ENCODE measurements at places on chromosomes 3 and 15.
A peak's percentile ranks its signal among the peaks of the same experiment; 100 is the strongest.

GRCh38 chr3:185076219-185076618 is 76.6 kb downstream of the C3orf70 start:
- DNase-seq, result no peak

DNA sequence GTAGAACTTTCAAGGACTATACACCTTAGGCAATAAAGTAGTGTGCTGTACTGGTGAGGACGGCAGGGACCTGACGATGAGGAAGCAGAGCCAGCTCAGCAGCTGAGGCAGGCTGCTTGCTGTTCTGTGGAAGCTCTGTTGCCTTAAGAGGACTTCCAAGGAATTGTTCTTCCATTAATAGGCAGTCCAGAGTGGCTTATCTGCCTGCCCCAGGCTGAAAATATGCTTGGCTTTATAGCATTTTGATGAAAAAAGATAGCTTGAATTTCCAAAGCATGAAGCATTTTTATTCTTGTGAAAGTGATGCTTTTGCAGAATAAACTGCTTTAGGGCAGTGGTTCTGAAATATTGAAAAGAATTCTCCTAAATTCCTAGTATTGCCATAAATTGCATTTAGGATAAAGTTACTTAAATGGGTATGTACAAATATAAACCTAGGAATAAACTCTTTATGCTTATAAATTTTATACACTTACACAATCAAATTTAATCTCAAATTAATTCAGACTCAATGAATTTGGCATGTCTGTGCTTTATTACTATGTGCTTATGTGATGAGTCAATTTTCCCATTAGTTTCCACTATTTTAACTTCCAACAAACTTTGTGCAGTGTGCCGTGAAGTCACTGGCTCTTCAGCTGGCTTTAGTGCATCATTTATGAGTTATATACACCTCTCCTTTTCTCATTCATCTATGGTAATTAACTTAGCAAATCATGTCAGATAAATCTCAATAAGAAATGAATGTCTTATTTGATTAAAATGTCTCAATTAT is 231.0 kb upstream of the RASGRP1 start:
- no peak for DNase-seq

GRCh38 chr15:52636459-52636858 is 42.7 kb downstream of the ATOSA start:
- no peak for DNase-seq

- DNase-seq, result peak; percentile 24
These were observed 575 bp downstream of the LEO1 start for GRCh38 chr15:51971032-51971374.

DNA sequence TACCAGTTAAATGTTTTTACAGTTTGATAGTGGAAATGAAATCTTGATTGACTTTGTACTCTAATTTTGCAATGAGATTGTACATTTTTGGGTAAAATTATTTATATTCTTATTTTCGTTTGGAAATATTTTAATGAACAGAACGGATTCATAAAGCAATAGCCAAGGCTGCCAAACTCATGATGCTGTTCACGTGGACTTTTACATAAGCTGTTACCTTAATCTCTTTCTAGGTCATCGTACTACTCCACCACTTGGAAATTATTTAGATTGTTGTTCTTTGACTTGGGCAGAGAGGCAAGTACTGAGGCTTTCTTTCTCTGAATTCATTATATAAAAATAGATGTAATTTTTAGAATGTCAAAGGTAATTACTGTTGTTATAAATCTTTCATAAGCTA is 16.2 kb downstream of the SYNPR start:
- no peak for DNase-seq

GRCh38 chr3:13262493-13263211 is 157.5 kb downstream of the NUP210 start:
- DNase-seq, result no peak

DNA sequence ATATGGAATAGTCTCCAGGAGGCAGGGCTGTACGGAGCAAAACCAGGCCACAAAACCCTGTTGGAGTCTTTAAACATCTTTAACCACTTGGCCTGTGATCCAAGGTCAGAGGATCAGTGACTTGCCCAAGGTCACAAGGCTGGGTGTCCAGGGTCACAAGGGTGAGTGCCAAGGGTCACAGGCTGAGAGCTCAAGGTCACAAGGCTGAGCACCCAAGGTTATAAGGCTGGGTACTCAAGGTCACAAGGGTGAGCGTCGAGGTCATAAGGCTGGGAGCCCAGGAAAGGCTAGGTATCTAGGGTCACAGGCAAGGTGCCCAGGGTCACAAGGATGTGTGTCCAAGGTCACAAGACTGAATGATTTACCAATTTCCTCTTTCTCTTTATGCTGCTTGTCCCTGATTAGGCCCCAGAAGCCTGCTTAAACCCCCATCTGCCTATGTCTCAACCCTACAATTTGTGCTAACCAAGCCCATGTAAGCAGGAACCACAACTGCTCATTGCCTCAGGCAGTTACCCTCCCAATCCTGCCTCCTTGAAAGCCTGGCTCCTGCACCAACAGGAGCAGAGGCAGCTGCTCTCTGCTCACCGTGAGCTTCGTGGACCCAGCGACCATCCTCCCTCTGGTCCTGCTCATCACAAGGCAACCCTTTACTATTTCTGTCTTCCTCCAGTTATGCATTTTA is 51.5 kb downstream of the MGLL start:
- DNase-seq, result no peak

DNA sequence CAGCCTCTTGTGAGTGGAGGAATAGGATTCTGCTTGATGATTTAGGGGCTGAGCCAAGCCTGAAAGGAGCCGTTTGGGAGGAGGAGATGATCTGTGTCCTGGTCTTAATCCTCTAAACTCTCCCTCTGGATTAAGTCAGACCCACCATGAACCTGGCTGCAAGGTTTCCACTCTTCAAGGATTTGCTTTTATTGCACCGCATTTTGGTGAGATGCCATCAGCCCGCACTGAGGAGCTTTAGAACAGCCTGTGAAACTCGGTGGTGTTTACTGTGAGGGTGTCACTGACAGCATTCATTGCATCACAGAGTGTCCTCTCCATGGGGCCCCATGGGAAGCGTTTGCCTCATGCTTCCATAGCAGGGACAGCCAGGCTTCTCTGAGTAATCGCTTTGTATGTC is 59.2 kb downstream of the EPHB1 start:
- no peak for DNase-seq

DNA sequence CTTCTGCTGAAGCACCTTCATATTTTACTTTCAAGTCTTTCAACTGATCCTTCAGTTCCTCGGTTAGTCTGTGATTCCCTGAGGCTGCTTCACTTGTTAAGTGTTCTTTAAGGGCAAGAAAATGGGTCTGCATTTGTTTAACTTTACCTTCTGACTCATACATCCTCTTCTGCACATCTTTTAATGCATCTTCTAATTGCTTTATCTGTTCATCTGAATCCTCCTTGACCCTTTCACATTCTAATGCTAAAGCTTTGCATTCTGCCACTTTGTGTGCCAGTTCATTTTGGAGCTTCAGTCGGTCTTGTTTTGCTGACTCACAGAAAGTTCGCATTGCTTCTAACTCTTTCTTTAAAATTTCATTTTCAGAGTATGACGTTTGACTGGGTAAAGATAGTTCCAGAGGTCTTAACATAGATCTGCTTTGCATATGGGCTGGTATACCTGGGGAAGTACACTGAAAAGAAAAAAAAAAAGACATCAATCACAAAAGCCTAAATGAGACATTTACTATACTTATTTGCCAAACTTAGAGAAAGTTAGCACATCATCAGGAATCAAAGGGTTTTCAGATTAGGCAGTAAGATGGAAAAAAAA is 94.3 kb downstream of the UACA start:
- peak; percentile 35 for DNase-seq
